HFF-Myc (cell line): ENCODE measurements at places on chromosomes 1 and 21.

DNA sequence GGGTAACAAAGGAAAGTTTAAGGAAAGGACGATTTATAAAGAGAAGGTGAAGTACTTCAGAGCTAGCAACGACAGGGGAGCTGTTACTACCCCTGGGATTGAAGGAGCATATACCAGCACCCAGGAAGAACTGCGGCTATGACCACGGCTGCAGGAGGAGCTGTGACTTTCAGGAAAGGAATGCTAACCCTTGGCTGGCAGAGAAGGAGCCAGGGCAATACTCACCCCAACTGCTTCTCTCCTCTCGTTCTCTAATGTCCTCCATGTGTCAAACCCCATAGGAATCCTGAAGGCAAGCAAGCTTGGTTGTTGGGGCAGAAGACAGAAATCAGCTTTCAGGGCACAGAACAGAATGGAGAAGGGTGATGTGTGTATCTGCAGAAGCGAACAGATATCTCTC lies 120.5 kb downstream of the TMEM53 start:
- DNase-seq: no peak

DNA sequence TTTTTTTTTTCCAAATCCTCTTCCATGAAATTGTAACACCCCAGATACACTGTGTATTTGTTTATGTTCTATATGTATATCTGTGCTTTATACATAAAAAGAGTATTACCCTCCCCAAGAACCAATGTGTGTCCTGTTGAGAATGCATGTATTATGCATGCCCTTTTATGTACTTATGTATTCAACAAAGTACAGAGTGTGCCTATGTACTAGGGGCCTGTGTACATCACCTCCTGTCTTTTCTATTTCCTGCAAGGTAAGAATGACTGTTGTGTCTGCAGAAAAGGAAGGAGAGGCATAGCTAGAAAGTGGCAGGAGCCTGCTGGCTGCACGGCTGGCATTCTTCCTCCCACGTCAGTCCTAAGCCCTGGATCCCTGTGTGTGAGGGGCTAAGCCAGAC lies 7.0 kb downstream of the TMEM61 start:
- DNase-seq: no peak

GRCh38 chr1:38989979-38990378 lies 1.1 kb upstream of the AKIRIN1 start:
- DNase-seq: no peak

GRCh38 chr1:2950926-2951305 lies 70.4 kb upstream of the ACTRT2 start:
- DNase-seq: no peak

GRCh38 chr1:36380143-36380619 lies 5.5 kb downstream of the STK40 start:
- DNase-seq: no peak

GRCh38 chr1:245444147-245444828 lies 289.5 kb downstream of the KIF26B start:
- DNase-seq: no peak

GRCh38 chr21:20570824-20571232 lies 427.4 kb upstream of the NCAM2 start:
- DNase-seq: no peak

GRCh38 chr1:167633258-167633944 lies 3.4 kb downstream of the RCSD1 start:
- no peak for DNase-seq

DNA sequence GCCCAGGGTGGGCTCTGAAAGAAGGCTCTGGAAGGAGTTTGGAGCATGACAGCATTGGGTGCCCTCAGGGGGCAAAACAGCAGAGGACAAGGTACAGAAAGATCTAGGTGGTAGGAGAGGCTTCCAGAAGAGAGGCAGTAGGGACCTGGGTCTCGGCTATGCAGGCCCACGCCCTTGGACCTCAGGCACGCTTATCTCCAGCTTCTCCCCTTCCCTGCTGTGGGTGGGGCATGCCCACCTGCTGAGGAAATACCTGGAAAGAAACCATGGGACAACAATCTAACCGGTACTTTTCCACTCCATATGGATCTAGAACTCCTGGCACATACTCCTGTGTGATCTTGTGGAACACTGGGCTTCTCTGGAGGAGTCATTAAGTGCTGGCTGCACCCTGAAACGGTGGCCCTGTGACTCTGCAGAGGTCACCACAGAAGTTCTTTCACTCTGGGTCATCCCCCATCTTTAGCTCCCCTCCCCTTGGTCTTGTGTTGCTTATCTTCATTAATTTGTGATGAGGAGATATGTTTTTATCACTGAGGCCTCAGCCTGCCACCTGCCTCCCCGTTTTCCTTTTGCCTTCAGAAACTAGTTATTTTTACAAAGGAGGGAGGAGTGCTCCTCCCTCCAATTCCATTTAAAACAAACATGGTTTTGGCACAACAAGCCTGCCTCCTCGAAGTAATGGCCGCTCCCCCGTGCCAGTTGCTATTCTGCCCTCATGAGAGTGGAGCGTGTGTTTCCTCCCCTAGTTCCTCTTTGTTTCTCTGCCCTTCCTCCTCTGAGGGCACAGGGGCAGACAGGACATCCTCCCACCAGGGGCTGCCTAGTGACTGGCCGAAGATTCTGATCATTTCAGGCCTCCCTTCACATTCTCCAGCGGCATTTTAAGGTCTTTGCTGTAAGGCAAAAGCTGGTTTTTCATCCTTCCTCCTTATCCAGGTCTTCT lies 78.0 kb upstream of the ATP5PO start:
- DNase-seq: no peak

- DNase-seq: no peak
These were observed 30.5 kb upstream of the ACOT11 start for GRCh38 chr1:54517496-54517895.

DNA sequence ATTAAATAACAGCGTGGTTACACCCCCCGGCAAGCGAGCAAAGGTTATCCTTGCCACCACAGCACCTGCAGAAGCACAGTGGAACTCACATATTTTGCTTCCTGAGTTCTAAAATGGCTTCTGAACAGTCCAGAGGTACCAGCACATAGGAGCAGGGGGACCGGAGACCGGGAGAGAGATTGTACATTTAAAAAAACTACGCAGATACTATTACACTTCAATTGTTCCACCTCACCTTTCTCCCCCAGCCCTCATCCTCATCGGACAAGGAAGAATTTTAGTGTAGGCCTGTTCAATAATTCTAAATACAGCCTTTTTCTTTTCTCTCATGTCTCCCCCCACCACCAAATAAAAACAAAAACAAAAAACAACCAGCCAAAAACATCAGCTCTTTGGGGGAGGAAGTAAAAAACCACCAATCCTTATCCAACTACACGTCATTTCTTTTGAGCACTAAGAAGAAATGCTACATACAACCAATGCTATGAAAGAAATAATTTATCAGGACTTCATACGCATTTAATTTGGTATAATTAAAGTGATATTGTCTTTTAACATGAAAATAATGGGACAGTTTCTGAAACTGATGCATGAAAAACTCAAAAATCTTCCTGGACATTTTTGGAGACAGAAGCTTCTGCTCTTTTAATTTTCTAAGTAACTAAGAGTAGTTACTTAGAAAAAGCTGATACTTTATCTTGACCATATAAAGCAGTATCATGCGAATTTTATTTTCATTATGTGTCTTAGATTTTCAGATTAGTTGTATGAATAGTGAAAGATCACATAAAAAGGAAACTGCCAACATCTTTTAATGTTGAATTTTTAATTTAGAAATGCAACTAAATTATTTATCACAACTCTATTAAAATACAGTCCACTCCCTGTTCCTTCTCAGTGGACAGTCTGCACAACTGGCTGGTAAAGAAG lies 9.1 kb downstream of the CDKN2C start:
- DNase-seq: no peak

DNA sequence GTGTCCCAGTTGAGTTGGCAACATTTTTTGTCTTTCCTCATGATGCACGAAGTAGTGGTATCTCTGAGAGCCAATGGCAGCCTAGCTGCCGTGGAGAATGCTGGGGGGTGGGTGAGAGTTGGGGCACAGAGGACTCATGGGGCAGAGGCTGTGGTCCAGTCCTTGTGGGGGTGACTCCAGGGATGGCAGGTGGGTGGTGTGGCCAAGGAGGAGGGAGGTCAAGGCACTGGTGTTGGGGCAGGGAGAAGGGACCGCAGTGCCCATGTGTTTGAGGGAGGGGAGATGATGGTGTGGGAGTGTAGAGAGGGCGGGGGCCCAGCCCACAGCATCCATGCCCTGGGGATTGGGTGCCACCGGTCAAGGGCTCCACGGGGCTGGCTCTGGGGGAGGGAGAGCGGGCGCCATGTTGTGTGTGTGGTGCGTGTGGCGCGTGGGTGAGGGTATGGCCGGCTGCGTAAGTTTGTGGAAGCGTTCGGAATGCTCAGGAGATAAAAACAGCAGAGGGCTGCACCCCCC lies 63.5 kb downstream of the PRKCZ start:
- DNase-seq: no peak

- no peak for DNase-seq
These were observed at the start of gene SMCP for GRCh38 chr1:152878042-152878441. Gene SMCP (plus strand): TSS chr1:152878322. CDS start chr1:152884423, 6,101 bp downstream.

- DNase-seq: no peak
These were observed 18.9 kb upstream of the SPATC1L start for GRCh38 chr21:46203203-46203600.

GRCh38 chr1:205812271-205812877 lies 624 bp downstream of the SLC41A1 start:
- no peak for DNase-seq

- DNase-seq: no peak
These were observed 128.6 kb downstream of the PRDM2 start for GRCh38 chr1:13828454-13829151.

GRCh38 chr21:30615199-30615598 lies 1.0 kb upstream of the KRTAP20-1 start:
- no peak for DNase-seq

DNA sequence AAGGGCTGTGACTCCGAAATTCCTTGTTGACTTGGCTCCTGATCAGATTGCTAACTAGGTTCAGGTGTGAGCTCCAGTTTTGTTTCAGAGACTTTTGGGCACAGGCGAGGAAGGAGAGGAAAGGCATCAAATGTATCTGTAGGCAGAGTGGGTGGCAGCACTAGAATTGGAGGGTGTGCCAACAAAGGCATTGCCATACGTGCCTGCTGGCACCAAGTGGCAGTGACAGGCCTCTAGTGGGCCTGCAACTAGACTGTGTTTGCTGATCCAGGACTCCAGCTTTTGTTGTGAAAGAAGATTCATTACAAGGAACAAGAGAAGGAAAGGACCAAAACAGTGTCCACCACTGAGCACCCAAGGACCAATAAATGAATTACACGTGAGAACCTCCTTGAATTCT lies 79.5 kb downstream of the TM2D1 start:
- DNase-seq: no peak

- no peak for DNase-seq
These were observed 32.4 kb downstream of the ITPKB start for GRCh38 chr1:226706684-226707083.

DNA sequence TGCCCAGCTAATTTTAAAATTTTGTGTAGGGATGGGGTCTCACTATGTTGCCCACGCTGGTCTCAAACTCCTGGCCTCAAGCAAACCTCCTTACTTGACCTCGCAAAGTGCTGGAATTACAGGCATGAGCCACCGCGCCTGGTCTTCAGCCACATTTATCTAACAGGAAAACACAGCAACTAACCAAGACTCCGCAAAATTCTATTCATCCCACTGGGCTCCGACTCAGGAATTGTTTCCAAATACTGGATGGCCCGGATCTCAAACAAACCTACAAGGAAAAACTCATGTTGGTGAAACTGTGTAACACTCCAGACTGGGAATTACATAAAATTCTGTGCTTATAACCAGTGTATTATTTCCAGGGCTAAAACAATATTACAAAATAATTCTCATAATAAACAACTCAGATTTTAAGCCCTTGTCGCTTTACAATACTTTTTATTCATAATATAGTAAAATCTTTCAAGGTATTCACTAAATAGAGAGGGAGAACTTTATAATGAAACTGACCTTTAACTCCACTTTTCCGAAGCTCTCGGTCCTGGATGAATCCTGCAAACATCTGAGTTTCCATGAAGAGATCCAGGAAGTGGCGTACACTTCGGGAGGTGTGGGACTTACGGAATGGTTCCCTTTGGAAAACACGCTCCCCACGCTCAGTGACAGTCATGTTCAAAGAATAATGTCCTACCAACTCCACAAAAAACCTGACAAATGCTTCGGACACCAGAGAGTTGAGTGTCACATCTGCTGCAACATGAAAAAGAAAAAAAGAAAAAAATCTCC lies 6.0 kb upstream of the BCAS2 start:
- no peak for DNase-seq

GRCh38 chr1:20336105-20336605 lies 45.5 kb downstream of the VWA5B1 start:
- DNase-seq: no peak

DNA sequence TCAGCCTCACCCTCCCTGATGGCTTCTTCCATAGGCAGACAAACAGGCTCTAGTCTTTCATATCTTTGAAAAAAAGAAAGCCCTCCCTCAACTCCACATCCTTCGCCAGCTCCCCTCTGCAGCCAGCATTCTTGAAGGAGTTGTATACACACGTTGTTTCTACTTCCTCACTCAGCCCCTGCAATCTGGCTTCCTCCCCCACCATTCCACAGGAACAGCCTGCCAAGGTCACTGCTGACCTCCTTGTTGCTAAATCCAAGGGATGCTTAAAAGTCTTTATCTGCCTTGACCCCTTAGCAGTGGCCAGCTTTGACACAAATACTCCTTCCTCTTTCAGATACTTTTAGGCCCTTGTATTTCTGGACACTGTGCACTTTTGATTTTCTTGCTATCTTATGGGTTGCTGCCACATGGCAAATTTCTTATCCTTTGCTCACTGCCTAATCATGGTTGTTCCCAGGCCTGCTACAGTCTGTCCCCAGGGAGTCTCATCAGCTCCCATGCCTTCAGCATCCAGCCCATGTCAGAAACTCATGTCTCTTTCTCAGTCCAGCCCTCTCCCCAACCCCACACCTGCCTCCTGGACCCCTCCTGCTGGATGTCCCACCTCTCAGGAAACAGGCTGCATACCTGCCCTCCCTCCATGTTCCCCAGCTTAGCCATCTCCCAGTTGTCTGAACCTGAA lies 8.3 kb downstream of the FAM229A start:
- no peak for DNase-seq

GRCh38 chr1:59738152-59738551 lies 76.6 kb upstream of the HOOK1 start:
- peak; percentile 86 for DNase-seq

DNA sequence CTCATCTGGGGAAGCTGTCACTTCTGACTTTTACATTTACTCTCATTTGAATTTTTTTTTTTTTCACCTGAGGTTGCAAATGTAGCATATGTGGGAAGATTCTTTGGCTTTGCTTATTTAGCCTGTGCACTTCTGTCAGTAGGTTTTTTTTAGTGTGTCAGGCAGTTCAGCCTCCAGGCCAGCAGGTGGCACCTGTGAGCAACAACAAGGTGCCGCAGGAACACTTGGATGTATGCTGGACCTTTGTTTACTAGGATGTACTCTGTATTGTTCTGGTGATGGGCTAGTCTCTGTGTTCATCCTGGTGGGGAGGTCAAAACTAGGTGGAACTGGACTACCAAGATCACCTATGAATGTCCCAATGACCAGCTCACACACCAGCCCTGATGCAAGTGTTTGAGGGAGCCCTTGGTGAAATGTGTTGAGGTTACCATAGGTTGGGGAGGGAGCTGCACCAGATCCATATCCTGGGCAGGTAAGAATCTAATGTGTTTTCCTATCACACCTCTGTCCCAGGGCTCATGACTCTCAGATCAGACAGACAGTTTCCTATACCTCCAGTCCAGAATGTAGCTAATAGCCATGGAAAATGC lies 618.2 kb downstream of the BRINP3 start:
- no peak for DNase-seq
